ENCODE measurements at places on chromosomes 3 and 15.

DNA sequence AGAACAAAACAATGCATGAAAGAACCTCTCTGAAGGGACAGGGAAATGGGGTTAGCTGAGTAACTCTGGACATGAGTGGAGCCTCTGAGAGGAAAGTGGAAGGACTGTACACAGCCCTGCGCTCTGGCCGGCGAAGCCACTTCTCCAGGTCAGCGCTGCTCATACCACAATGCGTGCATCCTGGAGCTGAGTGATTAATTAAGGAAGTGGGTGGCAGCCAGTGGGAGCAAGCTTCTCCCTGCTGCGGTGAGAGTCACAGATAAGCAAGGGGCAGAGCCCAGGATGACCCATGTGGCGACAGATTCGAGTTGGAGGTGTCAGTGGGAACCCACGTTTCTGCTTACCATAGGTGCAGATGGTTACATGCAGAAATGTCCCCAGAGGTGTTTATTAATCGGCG, 48.0 kb downstream of the KLF15 start:
- DNase-seq: no peak

- no peak for DNase-seq
These were observed 13.2 kb upstream of the TEX9 start for GRCh38 chr15:56351957-56352506.

DNA sequence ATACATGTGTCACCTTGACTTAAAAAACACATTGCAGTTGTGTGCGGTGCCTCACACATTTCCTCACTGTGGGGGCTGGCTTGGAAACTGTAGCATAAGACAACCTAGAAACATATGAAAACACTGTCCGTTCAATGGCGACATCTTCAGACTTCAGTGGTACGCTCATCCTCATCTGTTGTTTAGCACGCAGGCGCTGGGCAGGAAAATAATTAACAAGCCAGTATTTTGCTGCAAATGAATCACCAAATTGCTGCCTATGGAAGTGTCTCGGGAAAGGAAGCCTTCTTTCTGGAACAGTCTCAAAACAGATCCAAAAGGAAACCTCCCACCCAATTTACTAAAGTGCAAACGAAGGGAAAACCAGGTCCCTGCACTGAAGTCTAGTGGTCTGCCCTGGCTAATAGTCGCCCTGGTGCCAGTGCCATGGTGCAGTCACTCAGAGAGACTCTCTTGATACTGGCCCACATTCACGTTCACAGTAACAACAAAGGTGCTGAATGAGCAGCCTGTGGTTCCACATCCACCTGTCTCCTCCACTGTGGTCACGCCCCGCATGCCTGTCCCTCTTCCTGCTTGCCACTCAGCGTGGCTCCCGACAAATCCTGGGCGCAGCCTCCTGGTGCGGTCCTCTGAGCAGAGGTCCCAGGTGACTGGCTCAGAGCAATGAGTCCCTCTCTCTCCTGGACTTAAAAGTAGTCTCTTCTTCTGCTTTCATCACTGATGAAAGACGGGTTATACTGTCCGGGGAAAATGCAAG, 35.6 kb upstream of the MUC13 start:
- no peak for DNase-seq

GRCh38 chr15:96599268-96599667, 268.8 kb downstream of the NR2F2 start:
- no peak for DNase-seq

DNA sequence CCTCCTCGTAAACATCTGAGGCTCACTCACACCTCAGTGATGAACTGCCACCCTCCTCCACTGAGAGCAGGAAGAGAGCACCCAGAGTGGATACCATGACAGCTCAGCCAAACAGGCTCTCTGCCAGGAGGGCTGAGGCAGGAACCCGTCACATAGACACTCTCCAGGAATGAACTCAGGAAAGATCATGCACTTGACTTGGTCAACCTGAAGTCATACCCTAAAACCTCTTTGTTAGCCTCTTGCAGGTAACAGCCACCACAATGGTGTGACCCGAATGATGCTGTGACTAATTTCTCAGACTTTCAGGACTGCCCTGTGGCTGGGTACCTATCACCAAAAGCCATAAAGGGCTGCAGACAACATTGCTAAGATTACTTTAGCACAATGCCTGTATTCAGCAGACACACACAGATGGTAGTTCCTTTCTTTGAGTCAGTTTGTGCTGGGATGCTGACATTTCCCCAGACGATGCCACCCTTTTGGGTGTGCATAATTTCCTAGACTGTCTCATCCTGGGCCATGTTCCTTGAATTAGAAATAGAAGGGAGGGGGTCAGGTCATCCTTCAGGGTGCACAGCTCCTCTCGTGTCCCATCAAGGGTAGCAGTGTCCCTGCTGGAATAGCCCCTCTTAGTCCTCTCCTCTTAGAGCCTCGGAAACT, 30.3 kb downstream of the CX3CR1 start:
- DNase-seq: no peak

- peak; percentile 93 for DNase-seq
These were observed 81.5 kb downstream of the SMAD3 start for GRCh38 chr15:67146875-67147381.

GRCh38 chr15:88792342-88793282, 10.6 kb upstream of the ACAN start:
- DNase-seq: no peak

DNA sequence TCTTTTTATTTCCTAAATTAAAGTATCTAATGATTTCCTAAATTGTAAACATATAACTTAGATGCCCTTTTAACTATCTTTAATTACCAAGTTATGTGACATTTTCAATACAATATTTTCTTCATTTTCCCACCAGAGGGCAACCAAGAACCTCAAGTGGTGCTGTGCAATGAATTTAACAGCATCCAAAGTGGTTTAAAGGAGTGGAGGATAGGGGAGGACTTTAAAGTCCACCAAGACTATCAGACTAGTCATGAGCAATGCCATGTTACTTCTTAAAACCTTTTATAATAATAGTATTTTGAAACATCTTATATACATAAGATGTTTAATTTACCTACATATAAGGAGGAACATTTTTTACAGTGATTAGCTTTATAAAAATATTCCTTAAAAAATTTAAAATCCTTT, 74.4 kb downstream of the DLG1 start:
- peak; percentile 29 for DNase-seq

- DNase-seq: peak; percentile 31
These were observed 279.4 kb upstream of the TLE3 start for GRCh38 chr15:70376929-70377691.

- no peak for DNase-seq
These were observed 6.9 kb upstream of the MEIS2 start for GRCh38 chr15:37107071-37107743.

DNA sequence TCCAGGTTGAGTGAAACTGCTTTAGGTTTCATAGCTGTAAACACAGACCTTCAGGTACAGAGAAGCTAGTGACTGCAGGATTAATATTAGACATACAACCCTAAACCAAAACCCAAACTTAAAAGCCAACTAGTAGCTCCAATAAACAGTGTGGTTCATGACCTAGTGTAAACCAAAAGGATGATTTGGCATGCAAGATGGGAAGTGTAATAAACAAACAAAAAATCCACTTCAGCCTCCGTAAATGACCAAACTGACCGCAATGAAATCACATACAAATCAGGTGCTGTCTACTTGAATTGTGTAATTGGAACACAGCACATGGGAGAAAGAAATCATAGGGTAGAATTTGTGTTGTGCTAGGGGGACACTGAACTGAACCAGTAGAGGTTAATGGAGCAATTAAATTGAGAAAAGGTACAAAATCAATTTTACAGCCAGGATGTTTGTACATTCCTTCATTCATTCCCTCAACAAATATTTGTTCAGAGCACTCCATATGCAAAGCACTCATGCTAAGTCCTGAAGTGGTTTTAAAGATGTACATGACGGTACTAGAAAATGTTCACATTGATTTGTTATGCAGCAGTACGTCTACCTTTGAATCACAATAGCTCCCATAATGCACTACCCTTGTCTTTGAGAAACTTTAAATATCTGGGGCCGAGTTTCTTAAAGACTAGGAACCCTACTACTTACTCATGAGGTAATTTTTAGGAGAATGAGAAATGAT, 21.4 kb upstream of the CHST2 start:
- DNase-seq: no peak

GRCh38 chr15:89452330-89452836, 44.0 kb downstream of the RHCG start:
- no peak for DNase-seq

DNA sequence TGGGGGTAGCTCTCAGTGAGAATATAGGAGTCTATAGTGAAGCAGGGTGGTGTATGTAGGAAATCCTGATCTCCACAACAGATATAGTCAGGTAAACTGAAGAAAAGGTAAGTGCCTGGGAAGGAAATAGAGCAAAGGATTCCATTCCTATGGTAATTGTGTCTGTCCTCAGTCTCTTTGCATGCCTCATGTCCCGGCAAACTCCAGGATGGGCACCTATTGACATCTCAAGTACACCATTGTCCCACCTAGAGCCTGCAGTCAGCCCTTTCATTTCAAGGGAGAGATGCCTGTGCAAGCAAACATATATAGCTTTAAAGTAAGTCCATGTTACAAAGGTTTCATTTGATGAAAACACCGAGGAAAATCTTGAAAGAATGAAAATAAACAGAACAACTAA, 257.7 kb upstream of the AZI2 start:
- no peak for DNase-seq

GRCh38 chr15:89714775-89715174, 24.2 kb downstream of the WDR93 start:
- no peak for DNase-seq

DNA sequence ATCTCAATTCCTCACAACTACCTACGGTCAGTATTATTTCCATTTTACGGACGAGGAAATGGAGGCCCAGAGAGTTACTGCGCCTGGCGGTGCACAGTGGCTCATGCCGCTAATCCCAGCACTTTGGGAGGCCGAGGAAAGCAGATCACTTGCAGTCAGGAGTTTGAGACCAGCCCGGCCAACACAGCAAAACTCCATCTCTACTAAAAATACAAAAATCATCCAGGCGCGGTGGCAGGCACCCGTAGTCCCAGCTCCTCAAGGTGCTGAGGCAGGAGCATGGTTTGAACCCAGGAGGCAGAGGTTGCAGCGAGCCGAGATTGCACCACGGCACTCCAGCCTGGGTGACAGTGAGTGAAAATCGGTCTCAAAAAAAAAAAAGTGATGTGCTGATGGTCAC, 187.3 kb downstream of the XXYLT1 start:
- no peak for DNase-seq

GRCh38 chr3:169931747-169932520, 20.6 kb downstream of the SAMD7 start:
- no peak for DNase-seq

GRCh38 chr15:35186346-35186745, 101.3 kb upstream of the NANOGP8 start:
- no peak for DNase-seq

- DNase-seq: no peak
These were observed 36.5 kb downstream of the OXNAD1 start for GRCh38 chr3:16301507-16301906.

- peak; percentile 66 for DNase-seq
These were observed 15.6 kb downstream of the TMEM158 start for GRCh38 chr3:45210308-45211041.

- no peak for DNase-seq
These were observed 146.5 kb downstream of the NSMCE3 start for GRCh38 chr15:29123171-29123570.

DNA sequence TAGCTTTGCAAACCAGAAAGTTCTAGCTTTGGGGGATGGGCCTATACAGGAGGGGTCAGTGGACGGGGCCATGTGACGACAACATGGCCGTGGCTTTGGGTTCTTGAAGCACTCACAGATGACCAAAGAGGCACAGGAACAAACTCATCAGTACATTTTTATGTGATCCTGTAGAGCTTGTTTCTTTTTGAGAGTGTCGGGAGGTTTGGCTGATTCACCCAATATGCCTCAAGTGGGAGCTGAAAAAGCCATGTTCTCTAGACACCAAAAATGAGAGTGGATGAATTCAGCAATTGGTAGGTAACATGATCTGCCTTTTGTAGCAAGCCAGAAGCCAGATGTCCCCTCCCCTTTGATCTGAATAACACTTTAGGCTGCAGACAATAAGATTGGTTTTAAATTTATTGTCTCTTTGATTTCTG, 30.1 kb downstream of the GREM1 start:
- DNase-seq: no peak

- no peak for DNase-seq
These were observed 19.8 kb downstream of the TUBGCP4 start for GRCh38 chr15:43390723-43391122.

DNA sequence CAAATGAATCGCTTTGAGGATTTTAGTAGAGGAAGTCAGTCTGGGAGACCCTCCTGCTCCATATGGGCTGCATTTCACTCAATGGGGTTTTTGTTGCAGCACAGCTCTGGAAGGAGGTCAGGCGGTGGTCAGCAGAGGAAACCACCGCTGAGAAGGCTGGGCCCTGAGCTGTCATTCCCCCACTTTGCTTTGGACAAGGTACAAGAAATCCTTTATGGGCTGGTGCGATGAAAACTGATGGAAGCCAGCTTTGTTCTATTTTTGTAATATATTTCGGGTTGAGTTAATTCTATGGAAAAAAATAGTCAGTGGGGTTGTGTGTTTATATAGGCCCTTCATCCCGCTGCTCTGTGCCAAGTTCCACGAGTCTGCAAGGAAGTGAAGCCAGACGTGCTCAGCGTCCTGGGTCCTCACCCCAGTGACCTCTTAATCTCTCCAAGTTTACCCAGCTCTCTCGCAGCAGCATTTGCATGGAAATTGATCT, 157.1 kb upstream of the TMC3 start:
- peak; percentile 51 for DNase-seq

- peak; percentile 17 for DNase-seq
These were observed 400.0 kb downstream of the ROBO1 start for GRCh38 chr3:79367803-79368202.

DNA sequence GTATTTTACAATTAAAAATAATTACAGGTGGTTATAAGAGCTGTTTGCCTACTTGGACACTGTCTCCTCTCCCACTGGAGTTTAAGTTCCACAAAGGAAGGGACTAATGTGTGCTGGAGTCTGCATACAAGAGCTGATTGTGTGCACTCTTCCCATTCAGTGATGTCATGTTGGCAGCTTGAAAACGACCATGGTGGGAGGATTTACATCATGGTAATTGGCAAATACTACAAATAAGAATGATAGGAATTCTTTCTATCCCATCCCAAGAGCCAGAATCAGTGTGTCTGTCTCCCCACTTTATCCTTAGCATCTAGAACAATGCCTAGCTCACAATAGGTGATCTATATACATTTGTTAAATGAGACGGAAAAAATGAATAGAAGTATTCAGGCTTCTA, 14.1 kb downstream of the ITGA11 start:
- DNase-seq: no peak

DNA sequence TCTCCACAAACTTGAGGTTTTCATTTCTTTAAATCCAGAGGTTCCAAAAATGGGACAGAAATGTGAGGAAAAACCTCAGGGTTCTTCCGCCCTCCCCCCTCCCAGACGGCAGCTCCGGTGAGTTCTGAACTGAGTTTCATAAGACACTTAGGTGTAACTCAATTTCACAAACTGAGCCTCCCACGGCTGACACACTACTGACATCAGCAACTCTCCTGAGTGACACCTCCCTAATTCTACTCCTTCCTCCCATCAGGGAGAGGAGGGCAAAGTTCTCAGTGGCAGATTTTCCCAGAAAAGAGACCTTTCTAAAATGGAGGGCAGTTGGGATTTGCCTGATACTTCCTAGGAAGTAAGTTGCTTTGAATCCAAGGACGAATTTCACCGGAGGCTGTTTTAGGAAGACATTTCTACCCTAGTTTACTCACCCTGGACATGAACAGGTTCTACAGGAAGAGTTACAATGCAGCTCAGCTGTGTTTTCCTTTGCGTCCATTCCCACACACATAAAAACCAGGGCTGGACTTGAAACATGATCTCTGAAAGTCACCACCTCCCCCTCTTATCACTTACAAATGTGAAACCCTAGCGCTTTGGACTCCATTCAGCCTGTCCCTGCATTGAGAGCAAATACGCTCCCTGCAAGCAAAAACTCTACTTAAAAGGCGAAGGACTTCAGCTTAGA, 78.1 kb upstream of the LMOD3 start:
- DNase-seq: no peak

All from SJSA1 (cell line).